ENCODE measurements at places on chromosomes 7 and 10.
A peak's percentile ranks its signal among the peaks of the same experiment; 100 is the strongest.

DNA sequence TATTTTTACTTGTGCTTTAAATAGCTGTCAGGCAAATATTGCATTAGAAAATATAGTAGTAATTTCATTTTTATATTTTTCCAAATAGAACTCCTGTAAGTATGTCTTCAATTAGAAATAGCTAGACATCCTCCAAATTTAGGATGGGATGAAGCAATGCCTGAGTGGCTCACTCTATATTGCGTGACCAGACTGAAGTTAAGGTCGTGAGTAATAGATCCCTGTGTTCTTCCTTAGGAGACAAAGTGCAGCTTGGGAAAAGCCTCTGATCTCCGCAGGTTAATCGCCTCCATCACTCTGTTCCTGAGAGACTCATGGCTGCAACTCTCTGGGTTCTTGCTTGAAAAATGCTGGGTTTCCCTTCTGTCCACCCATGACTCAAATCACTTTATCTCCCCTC is 484.8 kb upstream of the ANKRD30A start:
- no peak for DNase-seq

DNA sequence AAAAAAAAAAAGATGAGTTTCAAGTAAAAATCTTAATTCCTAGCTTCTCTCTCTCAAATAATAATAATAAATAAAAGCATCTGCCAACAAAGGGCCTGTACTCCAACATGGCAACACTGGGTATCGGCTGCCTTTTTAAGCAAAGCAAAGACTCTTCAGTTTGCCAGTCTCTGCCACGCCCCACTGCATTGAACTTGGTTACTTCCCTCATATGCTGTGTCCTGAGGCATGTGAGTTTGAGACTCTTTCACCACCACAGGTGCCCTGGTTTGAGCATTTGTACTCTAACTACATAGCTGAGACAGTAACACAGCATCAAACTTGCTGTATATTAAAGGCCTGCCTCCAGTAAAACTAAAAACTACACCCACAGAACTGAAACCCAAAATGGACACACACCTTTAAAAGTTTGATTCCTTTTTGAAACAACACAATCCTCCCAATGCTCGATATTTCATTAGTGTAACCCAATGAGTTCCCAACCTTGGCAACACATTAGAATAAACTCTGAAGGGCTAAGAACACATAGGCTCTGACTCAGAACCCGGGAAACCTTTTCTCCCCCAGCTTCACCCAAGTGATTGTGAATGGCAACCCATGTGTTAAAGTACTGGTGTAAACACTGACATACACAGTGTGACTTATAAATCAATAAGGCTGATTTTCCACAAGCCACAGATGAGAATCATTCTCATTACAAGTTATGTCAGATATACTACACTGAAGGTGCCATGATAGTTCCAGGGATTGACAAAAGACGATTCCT is 12.0 kb downstream of the JAZF1 start:
- no peak for DNase-seq

DNA sequence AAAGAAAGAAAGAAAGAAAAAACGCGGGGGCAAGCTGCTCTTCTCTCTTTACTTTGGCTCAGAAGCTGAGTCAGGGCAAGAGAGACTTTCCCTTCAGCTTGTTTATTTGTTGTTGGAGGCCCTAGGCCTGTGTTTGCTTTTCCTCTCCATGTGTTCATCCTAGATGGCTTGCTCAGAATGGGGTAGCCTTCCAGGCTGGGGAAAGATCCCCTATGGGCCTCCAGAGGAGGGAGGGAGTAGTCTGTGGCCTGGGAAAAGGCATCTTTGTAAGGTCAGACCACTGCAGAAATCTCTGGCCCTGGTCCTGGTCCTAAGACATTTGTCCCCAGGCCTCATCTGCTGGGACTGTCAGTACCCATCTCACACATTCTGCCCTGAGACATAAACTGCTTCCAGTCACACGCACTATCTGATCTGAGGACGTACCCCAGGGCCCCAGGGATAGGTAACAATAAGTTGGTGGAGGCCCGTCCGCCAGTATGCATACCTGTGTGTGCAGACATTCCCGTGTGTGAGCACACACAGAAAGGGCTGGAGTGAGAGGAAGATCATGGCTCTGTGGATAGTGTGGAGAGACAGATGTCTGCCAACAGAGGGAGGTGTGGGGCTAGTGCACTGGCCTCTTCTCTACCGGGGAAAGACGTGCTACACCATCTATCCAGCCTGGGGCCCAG is 4.9 kb upstream of the SCD start:
- peak; percentile 12 for DNase-seq

GRCh38 chr7:5691606-5692005 is 89.9 kb downstream of the RNF216 start:
- DNase-seq: no peak

- DNase-seq: no peak
Observed at GRCh38 chr10:103265717-103266329, 11.1 kb upstream of the INA start.

GRCh38 chr10:11434324-11434723 is 177.1 kb downstream of the USP6NL start:
- DNase-seq: no peak

- DNase-seq: no peak
Observed at GRCh38 chr7:89002981-89003956, 207.7 kb upstream of the TEX47 start.

DNA sequence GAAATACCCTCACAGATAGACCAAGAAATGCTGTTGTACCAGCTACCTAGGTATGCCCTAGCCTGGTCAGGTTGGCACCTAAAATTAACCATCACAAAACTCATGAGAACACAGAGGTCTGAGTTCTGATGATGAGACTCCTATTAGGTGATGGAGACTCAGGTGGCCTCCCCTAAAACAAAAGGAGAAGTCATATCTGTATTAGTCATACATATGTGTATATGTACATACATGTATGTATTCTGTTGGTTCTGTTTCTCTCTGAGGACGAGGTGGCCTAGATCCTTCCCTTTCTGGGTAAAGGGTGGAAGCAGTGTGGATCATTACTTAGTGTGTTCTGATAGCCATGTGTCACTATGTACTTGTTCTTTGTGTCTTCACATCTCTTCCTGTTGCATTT is 207.2 kb upstream of the PRSS1 start:
- no peak for DNase-seq

- DNase-seq: no peak
Observed at GRCh38 chr7:11203683-11204082, 230.0 kb downstream of the PHF14 start.

DNA sequence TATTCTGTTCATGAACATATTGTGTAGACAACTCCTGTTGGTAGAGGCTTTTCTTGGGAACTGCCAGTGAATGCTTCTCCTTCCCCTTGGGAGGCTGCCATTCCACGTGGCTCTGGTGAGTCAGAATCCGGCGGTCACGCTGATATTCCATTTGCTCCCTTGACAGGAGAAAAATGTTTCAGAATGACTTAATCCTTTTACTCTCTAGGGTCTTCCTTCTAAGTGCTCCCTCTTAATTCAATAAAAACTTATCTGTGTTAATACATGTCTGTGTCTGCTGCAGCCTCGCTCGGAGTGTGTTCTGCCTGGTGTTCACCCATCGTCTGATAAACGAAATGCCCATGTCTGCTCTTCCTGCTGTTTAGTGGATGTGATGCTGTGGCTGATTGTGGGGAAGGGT is 278.6 kb downstream of the ARHGAP12 start:
- no peak for DNase-seq

DNA sequence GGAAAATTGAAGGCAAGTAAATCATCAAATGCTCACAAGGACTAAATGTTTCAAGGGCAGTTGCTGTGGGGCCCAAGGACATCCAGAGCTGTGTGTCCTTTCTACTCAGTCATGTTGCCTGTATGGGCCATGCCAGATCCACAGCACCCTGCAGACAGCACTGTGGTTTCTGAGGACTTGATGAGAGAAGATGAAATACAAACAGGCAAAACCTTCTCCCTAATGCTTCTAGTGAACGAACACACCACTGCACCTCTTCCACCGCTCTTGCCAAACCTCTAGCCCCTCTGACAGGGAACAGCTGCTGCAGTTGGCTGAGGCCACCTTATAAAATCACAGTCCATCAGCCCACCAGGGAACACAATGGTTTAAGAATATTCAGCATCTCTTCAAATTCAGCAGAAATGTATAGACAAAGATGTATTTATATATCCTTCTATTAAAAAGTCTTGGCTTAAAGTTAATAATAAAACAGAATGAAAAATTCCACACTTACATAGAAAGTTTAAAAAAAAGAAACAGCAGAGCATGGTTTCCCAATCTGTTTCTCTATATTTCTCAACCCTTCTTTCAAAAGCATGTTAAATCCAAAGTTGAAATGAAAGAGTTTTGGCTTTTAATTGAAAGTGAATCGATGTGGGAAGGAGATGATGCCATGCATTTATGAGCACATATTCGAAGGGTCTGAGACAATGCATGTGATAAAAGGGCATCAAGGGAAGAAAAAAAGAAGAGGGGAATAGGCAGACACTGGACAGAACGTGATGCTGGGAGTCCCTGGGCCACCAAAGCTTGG is 14.0 kb downstream of the CYP3A7 start:
- no peak for DNase-seq

DNA sequence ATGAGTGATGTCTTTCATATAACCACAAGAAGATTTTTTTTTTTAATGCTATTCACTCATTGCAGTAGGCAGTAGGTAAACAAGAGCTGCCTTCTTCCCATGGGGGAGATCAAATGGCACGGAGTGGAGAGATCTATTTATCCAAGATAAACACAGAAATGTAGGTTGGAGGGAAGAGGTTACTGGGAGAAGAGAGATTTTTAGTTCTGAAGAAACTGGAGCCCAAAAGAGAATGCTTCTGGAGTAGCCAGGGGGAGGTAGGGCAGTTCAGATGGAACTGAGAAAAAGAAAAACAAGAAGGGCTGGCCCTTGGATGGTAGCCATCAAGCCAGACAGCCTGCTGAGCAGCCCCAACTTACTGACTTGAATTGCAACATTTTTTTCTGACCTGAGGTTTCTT is 270.1 kb upstream of the TPK1 start:
- DNase-seq: no peak

- DNase-seq: no peak
Observed at GRCh38 chr10:76640806-76641205, 996.8 kb downstream of the KCNMA1 start.

DNA sequence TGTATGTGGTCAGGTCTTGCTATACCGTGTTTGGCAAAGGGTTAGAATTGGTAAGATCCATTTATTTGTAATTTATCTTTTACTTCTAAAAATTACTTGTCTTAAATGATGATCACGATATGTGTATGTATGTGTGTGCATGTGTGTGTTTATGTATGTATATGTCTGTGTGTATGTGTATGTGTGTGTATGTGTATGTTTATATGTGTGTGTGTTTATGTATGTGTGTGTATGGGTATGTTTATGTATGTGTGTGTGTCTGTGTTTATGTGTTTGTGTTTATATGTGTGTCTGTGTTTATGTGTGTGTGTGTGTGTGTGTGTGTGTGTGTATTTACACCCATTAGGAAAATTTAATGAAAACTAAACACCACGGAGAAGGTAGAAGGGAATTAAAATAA is 176.9 kb upstream of the FZD8 start:
- DNase-seq: no peak

- DNase-seq: no peak
Observed at GRCh38 chr7:93945756-93946535, 24.4 kb downstream of the GNG11 start.

- DNase-seq: no peak
Observed at GRCh38 chr10:114444819-114445218, 40.5 kb upstream of the AFAP1L2 start.

DNA sequence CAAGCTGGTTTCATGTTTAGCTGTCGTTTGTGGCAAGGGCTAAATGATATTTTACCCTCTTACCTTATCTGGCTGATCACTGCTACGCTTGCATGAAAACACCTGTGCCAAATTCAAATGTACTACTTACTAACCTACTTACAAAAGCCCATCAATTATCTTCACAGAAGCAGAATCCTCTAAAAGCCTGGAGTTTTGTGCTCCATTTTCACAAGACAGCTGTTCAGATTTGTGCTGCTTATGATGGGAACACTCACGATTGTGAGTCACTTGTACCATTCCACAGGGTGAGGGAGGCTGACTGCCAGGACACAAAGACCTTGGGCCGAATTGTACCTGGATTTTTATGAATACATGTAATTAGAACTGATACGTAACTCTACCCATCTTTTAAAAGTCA is 245.0 kb upstream of the NPY start:
- DNase-seq: no peak

GRCh38 chr7:107486041-107486440 is 16.2 kb downstream of the GPR22 start:
- no peak for DNase-seq

DNA sequence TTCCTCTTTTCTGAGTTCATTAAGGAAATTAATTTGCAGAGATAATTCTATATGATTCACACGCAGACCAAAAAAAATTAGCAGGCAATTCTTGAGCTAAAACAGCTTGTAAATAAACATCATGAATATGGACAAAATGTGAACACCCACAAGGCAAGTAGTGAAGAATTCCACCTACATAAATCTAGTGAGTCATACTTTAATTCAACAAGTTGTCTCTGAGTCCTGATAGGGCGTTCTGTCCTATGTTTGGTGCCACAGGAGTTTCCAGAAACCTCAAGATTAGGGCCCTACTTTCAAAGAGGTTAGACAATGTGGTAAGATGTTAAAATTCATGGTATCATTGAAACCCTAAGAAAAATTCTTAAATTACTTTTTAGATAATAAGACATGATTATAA is 122.3 kb downstream of the SGMS1 start:
- no peak for DNase-seq

- no peak for DNase-seq
Observed at GRCh38 chr7:53422291-53422690, 386.9 kb downstream of the POM121L12 start.

DNA sequence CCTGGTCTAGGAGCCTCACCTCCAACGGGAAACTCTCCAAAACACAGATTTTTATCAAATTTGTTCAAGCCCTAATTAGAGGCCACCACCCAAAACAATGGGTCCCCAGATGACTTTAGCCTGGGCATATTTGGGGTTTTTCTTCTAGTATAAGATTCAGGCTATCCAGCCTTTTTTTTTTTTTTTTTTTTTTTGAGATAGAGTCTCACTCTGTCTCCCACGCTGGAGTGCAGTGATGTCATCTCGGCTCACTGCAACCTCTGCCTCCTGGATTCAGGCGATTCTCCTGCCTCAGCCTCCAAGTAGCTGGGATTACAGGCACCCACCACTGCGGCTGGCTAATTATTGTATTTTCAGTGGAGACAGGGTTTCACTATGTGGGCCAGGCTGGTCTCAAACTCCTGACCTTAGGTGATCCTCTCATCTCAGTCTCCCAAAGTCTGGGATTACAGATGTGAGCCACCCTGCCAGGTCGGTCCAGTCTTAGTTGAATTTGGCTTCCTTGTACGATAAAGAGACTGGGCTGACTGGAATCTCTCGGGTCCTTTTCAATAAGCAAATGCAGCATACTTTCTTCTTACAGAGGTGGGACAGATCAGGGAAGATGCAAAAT is 91.4 kb upstream of the KLF6 start:
- no peak for DNase-seq
